NCI-H187 treated with DMSO at 0.1 percent for 48 hours (cell line): ENCODE measurements at places on chromosomes 3 and 15.

DNA sequence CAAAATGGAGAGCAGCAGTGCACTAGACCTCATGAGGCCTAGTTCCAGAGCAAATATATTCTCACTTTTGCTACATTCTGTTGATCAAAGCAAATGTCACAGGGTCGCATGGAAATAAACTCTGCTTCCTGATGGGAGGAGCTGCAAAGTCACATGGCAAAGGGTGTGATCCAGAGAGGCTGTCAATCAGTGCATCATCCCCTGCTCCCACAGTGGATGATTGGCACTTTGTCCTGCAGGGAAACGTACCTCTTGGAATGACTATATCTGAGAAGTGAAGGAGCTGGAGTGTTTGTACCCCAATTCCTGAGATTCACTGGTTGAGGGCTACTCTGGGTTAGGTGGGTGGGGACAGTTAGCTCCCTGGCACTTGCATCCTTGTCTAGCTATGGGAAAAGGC is 195.1 kb upstream of the CTDSPL start:
- DNase-seq: no peak

- DNase-seq: no peak
These were observed 67.2 kb downstream of the EIF4E3 start for GRCh38 chr3:71657831-71658530.

DNA sequence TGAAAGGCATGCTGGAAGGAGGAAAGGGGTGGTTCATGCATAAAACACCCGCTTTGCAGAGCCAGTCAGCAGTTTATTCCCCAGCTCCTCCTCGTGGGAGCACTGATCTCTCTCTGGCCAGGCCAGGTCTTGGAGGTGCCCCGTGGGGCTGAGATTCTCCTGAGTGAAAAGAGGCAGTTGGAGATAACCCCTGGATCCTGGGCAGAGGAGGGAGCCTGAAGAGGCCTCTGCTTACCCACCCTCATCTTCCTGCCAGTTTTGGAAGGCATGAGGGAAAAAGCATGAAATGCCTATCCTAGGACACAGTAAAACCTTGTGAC is 108.3 kb downstream of the SEMA5B start:
- no peak for DNase-seq

DNA sequence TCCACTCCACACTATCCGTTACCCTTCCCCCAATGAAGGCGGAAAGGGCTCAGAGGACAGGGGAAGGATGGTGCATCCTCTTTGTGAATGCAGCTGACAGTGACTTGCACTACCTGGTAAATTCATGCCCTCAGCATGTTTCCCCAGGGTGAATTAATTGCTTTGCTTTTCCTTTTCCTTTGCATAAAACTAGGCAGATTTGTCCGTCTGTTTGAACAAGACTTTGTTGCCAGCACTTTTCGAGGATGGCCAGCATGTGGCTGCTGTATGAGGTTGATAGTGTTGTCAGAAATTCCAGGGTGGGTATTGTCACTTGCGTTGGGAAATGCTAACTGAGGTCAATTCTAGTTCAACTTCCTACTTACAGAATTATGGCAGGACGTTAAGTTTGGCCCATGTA is 79.0 kb upstream of the RARB start:
- no peak for DNase-seq

- DNase-seq: no peak
These were observed 11.7 kb upstream of the CP start for GRCh38 chr3:149233323-149233722.

DNA sequence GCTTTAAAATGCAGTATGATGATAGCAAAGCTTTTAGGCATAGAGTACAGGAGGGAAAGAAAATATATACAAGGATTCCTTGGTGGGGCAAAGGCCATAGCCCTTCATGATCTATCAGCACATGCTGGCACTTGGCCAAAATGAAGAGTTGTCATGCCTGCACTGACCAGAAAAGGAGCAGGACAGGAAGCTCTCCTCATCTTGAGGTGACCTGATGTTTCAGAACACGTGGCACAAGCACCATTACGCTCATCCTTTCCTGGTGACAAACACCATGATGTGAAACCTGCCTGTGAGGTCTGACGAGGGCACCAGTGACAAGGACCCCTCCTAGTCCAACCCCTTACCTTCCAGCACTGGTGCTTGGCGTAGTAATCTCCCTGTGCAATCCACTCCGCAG is 77.9 kb upstream of the DCLK3 start:
- no peak for DNase-seq

GRCh38 chr15:82554849-82555248 is 14.6 kb upstream of the RPS17 start:
- DNase-seq: no peak

DNA sequence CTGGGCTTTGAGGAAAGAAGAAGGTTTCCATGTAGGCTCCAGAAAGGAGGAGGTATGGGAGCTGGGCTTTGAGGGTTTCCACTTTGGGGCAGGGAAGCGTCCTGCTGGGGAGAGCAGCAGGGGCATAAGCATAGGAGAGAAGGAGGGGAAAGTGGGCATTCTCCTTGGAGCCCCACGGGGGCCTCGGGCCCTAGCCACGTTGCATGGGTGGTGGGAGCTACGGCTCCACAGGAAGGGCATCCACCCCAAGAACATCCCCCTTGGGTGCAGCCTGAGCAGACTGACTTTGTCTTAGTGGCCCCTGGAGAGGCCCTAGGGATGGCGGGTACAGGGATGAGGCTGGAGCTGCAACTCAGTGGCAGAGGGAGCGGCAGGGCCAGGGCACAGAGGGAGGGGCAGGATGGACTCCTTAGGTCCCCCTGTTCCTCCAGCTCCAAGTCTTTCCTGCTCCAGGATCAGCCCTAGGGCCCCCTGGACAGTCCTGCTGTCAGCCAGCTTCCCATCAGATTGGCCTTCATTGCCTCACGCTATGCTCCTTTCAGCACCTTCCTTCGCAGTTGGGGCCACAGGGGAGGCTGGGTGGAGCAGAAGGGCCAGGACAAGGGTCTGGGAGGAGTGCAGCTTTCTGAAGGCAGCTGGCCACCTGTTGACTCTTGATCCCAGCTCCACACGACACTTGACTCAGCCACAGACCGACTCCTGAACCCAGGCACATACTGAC is 22.9 kb downstream of the PRR20G start:
- DNase-seq: no peak
